ENCODE measurements at places on chromosomes 6 and 20. TPM values are rescaled to one million over a fixed set of nuclear protein-coding genes. Genes with fewer than 3 reads are reported as not detected.

CLVS2 gene
- total RNA-seq = not detected

CCHCR1 gene
- total RNA-seq = 15.7 TPM

WFDC12 gene
- total RNA-seq = not detected

RIN2 gene
- 141 TPM for total RNA-seq

Measured in hair follicle dermal papilla cell (primary cell).